ENCODE measurements at places on chromosomes 3 and 15.

- no peak for DNase-seq
Measured at GRCh38 chr3:177146646-177147045, 50.6 kb downstream of the TBL1XR1 start.

DNA sequence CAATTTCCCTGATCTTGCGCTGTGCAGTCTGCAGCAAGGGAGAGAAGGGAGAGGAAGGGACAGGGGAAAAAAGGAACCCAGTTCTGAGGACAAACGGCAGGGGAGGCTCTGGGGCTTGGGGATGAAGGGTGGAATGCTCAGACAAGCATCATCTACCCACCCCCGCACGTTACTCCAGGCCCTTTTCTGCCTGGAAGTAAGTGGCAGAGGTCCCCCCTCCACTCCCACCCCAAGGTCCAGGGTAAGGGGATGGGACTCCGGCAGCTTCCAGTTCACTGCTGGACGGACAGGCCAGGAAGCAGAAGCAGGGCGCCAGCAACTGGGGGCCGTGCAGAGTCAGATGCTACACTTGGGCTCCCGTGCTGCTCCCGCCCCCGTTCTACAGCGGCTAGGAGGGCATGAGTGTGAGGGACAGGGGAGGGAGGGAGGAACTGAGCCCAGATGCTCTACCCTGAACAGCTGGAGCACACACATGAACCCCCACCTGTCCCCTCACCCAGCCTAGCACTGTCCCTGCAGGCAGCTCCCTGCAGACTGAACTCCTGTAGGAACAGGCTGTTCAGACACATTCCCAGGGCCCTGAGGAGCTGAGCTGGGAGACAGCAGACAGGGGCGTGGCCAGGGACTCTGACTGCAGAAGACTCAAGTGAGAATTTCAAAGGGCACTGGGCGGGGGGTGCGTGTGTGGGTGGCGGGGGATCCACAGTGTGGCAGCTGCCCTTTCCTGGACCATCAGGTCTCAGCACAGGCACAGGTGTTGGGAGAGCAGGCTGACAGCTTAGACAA, 59.7 kb downstream of the SENP2 start:
- DNase-seq, result no peak

DNA sequence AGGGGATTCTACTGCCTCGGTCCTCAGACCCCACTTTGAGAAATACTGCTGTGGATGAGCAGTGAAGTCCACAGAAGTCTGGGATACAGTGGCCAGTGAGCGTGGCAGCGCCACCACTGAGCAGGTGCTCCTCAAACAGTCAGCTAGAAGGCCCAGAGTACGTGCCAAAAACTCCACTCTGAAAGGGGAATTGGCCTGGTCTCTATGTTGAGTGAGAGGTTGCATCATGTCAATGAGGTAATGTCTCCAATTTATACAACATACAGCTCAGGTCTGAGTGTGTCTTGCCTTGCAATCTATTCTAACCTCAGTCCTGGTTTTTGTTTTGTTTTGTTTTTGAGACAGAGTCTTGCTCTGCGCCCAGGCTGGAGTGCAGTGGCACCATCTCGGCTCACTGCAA, 53.3 kb upstream of the ETV5 start:
- DNase-seq, result no peak

DNA sequence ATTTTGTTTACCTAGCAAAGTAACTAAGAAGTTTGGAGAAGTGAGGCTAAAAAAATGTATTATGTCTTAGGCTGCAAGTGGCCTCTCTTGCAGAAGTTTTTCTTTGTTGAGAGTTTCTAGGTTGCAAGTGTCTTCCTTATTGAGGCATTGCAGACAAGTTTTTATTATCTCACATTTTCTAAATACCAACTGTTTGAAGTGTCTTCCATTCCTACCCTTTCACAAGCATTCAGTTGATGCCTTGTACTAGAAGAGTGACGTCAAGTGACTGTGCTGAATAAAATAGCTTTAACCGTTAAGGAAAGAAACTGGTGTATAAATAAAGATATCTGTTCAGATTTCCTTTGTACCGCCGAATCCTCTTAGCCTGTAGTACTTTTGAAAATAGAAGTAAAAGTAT, 123.3 kb downstream of the ALCAM start:
- DNase-seq, result no peak

GRCh38 chr15:25739687-25740121, 123.4 kb downstream of the ATP10A start:
- DNase-seq, result peak; percentile 49

Data from right hindlimb (tissue), 1 donor.